ENCODE measurements at places on chromosomes 5 and 9. TPM values are rescaled to one million over a fixed set of nuclear protein-coding genes. Genes with fewer than 3 reads are reported as not detected.

HAND1 gene
- not detected for total RNA-seq

GRCh38 chr5:169869066-169869465 lies 111.2 kb downstream of the INSYN2B start:
- DNase-seq: no peak

DNA sequence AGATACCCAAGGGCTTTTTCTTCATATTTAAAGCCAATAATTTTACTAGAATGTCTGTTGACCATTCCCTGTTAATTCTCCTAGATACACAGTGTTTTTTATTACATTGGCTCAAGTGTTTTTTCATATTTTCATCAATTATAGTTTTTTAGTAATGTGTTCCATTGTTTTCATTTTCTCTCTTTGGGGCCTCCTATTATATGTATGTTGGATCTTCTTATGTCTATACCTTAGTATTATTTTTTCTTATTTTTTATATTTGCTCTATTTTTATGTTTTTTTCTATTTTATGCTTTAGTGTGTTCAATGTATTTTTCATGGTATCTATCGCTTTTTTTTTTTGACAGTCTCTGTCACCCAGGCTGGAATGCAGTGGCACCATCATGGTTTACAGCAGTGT lies 7.5 kb downstream of the KIAA1958 start:
- no peak for DNase-seq

PCDHAC2 gene
- total RNA-seq: not detected
